ENCODE measurements at places on chromosomes 7 and 10.

- no peak for DNase-seq
Observed at GRCh38 chr7:91114232-91114631, 150.0 kb upstream of the FZD1 start.

DNA sequence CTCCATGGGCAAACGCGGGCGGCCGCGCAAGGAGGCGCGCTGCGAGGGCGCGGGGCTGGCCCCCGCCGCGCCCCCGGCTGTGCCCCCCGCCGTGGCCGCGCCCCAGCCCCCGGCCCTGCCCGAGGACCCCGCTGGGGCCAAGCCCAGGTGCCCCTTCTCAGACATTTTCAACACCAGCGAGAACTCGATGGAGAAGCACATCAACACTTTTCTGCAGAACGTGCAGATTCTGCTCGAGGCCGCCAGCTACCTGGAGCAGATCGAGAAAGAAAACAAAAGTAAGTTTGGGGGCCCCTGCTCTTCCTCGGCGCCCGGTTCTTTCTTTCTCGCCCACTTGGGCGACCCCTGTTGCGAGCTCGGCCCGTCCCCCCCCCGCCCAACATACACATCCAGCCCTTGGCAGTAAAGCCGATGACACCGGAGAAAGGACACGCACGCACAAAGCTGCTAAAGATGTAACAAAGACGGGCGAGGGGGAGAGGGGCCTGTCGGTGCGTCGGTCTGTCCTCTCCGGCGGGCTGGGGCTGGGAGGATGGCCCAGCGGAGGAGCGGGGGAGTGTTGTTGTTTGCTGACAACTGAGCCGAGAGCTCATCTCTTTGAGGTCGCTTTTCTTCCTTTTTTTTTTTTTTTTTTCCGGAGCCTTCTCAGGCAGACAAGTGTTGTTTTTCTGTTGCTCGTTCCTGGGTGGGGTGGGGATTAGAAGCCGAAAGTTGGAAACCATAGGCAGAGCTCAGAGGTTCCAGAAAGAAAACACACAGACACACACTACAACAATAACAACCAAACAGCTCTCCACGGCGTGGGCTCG, 604 bp downstream of the MXI1 start:
- peak; percentile 58 for DNase-seq

DNA sequence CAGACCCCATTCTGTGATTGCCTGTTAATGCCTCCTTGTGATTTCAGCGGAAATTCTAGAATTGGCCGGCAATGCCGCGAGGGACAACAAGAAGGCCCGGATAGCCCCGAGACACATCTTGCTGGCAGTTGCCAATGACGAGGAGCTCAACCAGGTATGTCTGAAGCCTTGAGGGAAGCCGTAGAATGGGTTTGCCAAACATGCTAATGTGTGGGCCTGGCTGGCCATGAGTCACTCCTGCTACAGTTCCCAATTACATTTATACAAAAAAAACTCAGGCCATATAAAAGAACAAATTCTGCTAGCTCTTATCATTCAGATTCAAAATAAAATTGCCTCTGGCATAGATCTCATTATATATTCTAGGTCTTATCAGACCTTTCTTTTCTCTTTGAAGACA, 37.4 kb downstream of the MACROH2A2 start:
- DNase-seq, result no peak

- DNase-seq, result no peak
Observed at GRCh38 chr7:818031-818699, 14.1 kb upstream of the SUN1 start.
